ENCODE measurements at places on chromosomes 12 and 14. TPM values are rescaled to one million over a fixed set of nuclear protein-coding genes. Genes with fewer than 3 reads are reported as not detected.
A peak's percentile ranks its signal among the peaks of the same experiment; 100 is the strongest.

DNAI7 gene
- not detected for total RNA-seq

- peak; percentile 91 for DNase-seq
These were observed 23.0 kb upstream of the TTC7B start for GRCh38 chr14:90839024-90839888.

GRCh38 chr12:117836476-117836875 is 132.3 kb downstream of the KSR2 start:
- no peak for DNase-seq

DNA sequence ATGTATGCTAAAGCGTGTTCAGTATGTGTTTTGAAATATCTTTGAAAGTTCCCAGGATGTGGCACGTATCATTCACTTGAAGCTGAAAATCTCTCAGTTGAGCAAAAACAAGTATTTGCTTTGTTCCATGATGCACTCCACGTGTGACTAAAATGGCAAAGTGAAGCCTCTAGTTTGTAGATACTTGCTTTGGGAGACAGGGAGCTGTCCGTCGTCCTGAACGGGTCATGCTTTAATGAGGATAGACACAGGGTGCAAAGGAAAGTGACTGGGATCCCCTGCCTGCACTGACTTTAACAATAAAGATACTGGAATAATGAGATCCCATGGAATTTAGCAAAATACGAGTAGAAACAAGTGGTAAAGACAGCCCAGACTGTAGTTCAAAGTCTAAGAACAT is 991.4 kb downstream of the NRXN3 start:
- DNase-seq: no peak

GRCh38 chr14:71410578-71411284 is 503.5 kb downstream of the PCNX1 start:
- DNase-seq: no peak

- DNase-seq: no peak
These were observed 391.7 kb upstream of the OR4E1 start for GRCh38 chr14:22065347-22065746.
